NCI-H526 treated with DMSO at 0.1 percent for 48 hours (cell line): ENCODE measurements at places on chromosomes 5 and 9.

DNA sequence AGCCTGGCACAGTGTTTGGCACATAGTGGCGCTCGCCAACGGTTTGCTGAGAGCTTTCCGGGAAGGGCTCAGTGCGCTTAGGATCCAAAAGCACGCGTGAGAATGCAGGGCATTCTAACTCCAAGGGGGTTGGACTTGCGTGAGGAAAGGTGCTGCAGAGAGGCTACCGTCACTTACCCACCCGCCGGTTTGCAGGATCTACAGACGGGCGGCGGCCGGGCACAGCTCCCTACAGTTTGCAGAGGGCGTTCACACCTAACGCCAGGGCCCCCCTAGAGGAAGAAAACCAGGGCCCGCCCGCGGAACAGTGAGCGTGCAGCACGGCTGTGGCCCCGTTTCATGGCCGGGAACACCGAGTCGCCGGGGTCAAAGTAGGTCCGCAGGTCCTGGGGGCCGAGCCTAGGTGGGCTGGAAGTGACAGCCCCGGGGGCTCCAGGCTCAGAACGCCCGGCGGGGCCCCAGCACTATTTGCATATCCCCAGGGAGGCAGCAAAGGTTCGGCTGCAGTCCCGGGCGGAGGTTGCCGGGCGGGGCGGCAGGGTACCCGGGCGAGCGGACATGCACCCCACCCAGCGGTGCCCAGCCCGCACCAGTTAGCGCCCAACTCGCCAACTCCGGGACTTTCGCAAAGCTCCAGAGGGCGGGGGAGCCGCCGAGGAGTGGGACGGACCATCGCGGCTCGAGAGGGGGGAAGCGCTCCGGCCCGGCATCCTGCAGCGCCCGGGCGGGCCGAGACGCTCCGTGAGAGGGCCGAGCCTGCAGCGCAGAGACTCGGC, 526 bp upstream of the GALNT10 start:
- peak; percentile 53 for DNase-seq

- DNase-seq, result no peak
Measured at GRCh38 chr5:82901281-82901888, 175.8 kb downstream of the TMEM167A start.

GRCh38 chr5:131230406-131230805, 33.4 kb upstream of the CDC42SE2 start:
- peak; percentile 16 for DNase-seq

- no peak for DNase-seq
Measured at GRCh38 chr5:5633579-5633978, 211.1 kb downstream of the ICE1 start.

- no peak for DNase-seq
Measured at GRCh38 chr9:126088336-126088735, 238.3 kb upstream of the MVB12B start.

DNA sequence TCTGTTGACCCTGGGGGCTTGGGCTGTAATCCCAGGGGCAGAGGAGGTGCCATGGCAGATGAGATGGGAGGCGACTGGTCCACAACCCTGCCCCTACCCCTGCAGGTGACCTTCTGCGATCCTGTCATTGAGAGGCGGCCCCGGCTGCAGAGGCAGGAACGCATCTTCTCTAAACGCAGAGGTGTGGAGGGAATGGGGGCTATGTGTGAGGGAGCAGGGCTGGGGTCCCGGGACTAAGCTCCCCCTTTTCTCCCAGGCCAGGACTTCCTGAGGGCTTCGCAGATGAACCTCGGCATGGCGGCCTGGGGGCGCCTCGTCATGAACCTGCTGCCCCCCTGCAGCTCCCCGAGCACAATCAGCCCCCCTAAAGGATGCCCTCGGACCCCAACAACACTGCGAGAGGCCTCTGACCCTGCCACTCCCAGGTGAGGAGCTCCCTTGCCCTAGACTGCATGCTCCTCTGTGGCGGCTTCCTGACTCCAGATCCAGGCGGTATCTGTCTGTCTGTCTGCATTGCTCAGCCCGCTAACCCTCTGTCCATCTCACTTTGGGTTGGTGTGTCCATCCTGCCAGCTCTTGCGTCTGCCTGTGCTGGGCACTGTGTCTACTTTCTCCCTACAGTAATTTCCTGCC, 9.9 kb downstream of the ZDHHC12 start:
- DNase-seq, result no peak

- DNase-seq, result no peak
Measured at GRCh38 chr5:2310946-2311345, 428.2 kb upstream of the IRX4 start.

GRCh38 chr5:147388184-147389108, 121.4 kb downstream of the DPYSL3 start:
- no peak for DNase-seq

DNA sequence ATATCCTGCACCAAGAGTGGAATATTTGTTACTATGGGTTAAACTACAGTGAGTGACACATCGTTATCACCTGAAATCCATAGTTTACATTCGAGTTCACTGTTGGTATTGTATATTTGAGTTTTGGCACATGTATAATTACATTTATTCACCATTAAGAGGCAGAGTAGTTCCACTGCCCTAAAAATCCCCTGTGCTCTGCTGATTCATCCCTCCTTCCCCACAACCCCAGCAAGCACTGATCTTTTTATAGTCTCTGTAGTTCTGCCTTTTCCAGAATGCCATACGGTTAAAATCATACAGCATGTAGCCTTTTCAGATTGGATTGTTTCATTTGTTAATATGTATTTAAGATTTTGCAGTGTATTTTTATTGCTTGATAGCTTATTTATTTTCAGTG, 495.2 kb downstream of the DIRAS2 start:
- DNase-seq, result no peak

GRCh38 chr9:127558581-127559246, 53.4 kb upstream of the STXBP1 start:
- no peak for DNase-seq

DNA sequence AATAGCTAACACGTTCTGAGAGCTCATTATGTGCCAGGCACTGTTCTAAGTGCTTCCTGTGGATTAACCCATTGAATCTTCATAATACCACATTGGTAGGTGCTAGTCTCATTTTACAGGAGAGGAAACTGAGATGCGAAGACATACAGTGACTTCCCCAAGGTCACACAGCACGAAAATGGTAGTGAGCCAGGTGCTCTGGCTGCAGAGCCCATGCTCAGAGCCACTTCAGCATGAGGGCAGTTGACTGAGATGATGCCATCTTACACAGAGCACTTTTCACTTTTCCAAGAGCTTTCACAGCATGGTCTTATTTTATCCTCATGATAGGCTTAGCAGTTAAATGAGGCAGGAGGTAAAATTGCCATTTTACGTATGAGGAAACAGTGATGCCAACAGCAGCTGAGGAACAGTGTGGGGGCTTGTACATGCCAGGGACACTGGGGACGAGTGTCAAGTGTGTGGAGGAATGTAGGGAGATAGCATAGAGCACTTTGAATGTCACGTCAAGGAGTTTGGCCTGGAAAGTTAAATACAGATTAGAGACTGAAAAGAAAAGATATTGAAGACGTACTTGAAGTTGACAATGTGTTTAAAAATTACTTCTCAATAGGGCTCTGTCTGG, 180.0 kb downstream of the KIF4B start:
- DNase-seq, result no peak

- DNase-seq, result no peak
Measured at GRCh38 chr5:149901511-149901910, 43.1 kb downstream of the PDE6A start.

- peak; percentile 70 for DNase-seq
Measured at GRCh38 chr5:127517480-127518318, at the start of gene PRRC1. Gene PRRC1, plus strand, starts transcription at chr5:127517640. Its CDS starts 5,840 bp downstream, at chr5:127523480.

GRCh38 chr5:58294598-58295305, 165.1 kb downstream of the PLK2 start:
- DNase-seq, result no peak
